NCI-H1694 (cell line): ENCODE measurements at places on chromosomes 1 and 21.

GRCh38 chr1:47147047-47147785 is 10.0 kb downstream of the CYP4A22 start:
- no peak for DNase-seq

- no peak for DNase-seq
Measured at GRCh38 chr1:10177876-10178275, 32.5 kb upstream of the KIF1B start.

GRCh38 chr1:153616144-153616916 is at the start of gene S100A14:
TSS of gene S100A14 (minus strand) at chr1:153616325. CDS start at chr1:153615858, 467 bp downstream.
- DNase-seq, result no peak

- DNase-seq, result no peak
Measured at GRCh38 chr21:44408226-44408625, 47.1 kb upstream of the LRRC3 start.

GRCh38 chr1:239337799-239338430 is 48.5 kb upstream of the CHRM3 start:
- DNase-seq, result no peak

DNA sequence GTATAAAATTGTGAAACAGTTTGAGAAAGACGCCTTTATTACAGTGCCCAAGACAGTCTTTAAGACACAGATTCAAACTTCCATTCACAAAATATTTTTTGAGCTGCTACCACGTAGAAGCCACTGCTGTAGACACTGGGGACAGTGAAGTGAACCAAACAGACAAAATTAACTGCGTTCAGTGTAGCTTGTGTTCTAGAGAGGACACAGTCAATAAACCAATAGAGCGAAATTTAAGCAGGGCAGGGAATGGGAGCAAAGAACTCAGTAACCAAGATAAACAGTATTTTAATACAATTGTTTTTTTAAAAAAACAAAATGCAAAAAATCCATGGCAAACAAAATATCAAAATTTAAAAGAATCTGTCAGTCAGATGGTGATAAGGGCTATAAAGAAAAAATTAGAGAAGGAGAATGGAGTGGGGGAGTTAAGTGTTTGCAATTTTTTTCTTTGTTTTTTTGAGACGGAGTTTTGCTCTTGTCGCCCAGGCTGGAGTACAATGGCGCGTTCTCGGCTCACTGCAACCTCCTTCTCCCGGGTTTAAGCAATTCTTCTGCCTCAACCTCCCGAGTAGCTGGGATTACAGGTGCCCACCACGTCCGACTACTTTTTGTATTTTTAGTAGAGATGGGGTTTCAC is 719 bp upstream of the PARS2 start:
- no peak for DNase-seq

GRCh38 chr1:41622859-41623732 is 138.6 kb upstream of the EDN2 start:
- DNase-seq, result no peak

- no peak for DNase-seq
Measured at GRCh38 chr1:240084749-240085148, 6.9 kb upstream of the FMN2 start.

DNA sequence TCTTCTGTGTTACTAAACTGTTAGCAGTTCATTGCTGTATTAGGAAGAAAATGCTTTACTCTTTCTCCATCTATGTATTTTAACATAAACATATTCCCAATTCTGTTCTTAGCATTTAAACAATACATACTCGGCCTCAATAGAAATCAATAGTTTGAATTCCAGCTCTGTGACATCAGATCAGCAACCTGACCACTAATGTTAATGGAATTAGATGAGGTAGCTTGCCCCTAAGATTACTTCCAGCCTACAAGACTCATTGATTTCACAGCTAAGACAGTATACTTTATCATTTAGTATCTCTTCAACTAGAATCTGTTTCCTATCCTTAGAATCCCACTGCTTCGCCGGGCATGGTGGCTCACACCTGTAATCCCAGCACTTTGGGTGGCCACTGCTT is 38.9 kb downstream of the EPRS1 start:
- DNase-seq, result no peak

GRCh38 chr1:178388418-178389145 is 108.2 kb downstream of the CLEC20A start:
- DNase-seq, result no peak

GRCh38 chr1:38003261-38004250 is 1.8 kb downstream of the FHL3 start:
- no peak for DNase-seq

GRCh38 chr1:171740356-171740863 is 1.5 kb downstream of the VAMP4 start:
- DNase-seq, result no peak

DNA sequence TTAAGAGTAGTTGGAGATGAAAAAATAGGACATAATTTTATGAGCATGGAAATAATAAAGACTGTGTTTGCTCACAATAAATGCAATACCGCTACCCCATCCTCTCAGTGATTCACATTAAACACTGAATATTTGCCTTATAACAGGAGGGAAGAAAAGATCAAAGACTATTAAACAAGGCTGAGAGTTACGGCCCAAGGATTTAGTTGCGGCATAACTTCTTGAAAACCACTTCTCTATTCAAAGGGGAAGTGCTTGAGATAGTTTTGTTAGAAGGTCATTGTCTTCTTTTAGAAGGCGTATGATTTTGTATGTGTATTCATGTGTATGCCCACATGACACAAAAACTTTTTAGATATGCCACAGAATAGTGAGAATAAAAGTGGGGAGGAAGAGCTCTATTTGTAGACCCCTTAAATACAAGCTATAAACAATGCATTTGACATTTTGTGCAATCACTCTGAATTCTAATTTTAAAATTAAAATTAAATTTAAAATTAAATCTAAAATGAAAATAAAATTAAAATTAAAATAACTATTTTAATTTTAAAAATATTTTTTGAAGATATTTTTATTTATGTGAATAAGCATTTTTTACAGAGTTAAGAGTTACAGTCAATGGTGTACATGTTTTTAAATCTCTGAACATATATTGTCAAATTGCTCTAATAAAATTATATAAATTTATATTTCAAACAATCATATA is 986.6 kb upstream of the ADAMTS5 start:
- no peak for DNase-seq

DNA sequence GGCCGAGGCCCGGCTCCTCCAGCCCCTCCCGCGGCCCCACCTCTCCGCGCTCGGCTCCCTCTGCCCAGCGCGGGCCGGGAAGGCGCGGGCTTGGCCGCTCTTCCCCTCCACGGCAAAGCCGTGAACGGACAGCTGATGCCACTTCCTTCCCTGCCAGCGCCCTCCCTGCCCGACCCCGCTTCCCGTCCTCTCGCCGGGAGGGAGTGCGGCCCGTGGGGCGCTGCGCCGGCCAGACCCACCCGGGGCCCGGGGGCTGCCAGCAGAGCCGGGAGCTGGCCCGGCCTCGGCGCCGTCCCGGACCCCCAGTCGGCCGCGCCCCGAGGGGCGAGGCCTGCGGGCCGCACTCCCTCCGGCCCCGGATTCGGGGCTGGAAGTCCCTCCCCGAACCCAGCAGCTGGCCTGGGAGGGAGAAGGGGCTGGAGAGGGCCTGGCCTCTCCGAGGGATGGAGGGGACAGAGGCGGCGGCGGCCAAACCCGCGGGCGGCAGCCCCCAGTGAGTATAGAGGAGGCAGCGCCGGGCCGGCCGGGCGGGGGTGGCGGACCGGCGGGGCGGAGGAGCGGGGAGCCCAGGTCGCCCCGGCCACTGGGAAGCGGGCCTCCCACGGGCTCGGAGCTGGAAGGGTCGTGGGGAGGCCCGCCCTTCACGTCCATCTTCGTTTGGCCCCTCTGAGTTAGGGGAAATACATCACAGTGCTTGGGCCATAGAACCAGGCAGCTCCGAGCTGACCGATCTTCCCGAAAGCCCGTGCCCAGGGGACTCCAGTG is at the start of gene KIAA1614:
TSS of gene KIAA1614 (plus strand) at position 97 of the 765 bp plus-strand sequence. CDS start at position 444, 347 bp downstream.
- DNase-seq, result no peak

- no peak for DNase-seq
Measured at GRCh38 chr1:21560916-21561638, 51.9 kb downstream of the ALPL start.

DNA sequence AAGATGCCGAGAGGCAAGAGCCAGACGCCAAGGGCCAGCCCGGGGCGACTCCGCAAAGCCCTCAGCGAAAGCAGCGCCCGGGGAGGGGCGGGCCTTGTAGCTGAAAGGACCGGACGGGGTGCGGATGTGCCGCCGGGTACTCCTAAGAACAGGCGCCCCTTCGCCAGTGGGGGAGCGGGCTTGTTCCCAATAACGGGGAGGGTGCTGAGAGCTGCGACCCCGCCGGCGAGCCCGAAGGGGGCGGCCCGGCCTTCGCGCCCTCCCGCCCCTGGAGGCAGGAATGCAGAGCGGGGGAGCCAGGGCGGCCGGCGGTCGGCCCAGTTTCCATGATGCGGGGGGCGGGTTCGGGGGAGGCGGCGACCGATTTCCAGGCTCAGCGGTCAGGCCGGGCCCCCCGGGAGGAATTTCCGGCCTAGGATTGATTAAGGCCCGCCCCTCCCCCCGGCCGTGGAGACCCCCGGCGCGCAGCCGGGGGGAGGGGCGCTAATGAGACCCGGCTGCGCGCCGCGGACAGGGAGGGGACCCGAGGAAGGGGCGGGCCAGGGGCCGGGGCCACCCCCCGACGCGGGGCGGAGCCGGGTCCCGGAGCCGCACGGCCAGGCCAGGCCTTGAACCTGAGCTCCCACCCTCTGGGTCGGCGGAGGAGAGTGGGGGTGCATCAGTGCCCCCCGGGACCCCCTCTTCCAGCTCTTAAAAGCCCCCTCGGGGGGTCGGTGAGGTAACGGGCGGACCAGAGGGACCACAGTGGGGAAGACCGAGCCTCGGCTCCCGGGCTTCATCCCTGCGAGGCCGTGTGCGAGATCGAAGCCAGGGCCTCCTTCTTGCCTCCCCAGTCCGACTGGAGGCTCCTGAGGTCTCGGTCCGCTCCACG is 898 bp upstream of the TMEM200B start:
- DNase-seq, result no peak

DNA sequence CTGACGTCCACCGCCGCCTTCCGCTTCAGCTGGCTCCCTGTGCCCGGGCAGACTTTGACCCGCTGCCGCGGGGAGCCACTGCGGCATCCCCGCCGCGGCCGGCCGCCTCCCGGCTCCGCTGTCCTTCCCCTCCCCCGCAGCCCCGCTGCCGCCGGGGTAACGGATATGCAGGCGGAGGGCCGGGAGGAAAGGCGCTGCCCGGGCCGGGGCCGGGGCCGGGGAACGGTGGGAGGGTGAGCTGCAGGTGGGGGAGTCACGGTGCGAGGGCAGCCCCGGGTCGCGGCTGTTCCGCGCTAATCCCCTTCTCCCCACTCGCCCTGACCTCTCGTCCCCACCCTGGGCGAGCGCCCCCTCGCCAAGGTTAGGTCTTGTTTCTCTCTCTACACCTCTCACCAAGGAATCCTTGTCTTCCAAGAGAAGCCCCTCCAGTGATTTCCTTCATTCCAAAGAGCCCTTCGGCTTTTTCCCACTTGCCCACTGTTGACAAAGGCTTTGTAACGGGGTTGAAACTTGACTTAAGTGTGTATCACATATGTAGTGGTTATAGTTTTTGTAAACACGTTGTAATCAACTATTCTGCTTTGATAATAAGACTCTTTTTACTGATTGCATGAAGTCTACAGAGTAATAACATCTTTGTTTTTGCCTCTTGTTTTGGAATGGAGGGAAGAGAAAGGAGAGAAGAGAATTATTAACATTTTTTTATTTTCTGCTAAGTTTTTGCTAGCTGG is 669 bp downstream of the XPR1 start:
- peak; percentile 16 for DNase-seq

GRCh38 chr1:183699616-183700160 is 46.6 kb upstream of the APOBEC4 start:
- no peak for DNase-seq

GRCh38 chr1:32962248-32962896 is 2.2 kb downstream of the RNF19B start:
- no peak for DNase-seq

- no peak for DNase-seq
Measured at GRCh38 chr1:231919239-231919885, 292.8 kb downstream of the DISC1 start.

GRCh38 chr1:195188821-195189220 is 1419.4 kb downstream of the KCNT2 start:
- no peak for DNase-seq

- no peak for DNase-seq
Measured at GRCh38 chr21:39080366-39080765, 102.9 kb downstream of the PSMG1 start.

DNA sequence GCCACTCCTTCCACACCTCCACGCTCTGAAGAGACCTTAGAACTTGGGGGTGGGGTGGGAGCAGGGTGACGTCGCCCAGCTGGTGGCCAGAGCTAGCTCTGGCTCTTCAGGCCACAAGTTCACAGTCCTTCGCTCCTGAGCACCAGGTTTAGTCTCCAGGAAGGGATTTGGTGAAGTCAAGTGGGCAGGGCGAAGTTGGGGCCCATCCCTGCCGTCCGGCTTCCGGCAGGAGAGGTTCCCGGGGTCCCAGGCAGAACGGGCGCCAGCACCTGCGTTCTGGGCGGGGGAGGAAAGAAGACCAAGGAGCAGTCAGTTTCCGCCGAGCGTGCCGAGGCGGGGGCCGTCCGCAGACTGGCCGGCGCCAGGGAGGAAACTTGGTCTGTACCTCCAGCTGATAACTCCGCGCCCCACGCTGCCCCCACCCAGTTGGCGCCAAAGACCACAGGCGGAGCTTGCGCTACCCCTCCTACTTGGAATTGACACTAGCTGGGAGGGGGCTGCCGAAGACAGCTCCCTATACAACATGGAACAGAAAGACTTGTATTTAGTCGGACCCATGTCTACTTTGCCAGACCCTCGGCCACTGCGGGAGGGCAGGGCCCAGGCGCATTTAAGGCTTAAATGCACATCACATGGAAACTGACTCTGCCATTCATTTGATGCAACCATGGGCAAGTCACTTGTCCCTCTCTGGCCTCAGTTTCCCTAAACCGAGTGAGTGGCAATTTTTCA is 995 bp downstream of the ID3 start:
- no peak for DNase-seq

GRCh38 chr21:26140164-26140579 is 30.4 kb downstream of the APP start:
- DNase-seq, result no peak

DNA sequence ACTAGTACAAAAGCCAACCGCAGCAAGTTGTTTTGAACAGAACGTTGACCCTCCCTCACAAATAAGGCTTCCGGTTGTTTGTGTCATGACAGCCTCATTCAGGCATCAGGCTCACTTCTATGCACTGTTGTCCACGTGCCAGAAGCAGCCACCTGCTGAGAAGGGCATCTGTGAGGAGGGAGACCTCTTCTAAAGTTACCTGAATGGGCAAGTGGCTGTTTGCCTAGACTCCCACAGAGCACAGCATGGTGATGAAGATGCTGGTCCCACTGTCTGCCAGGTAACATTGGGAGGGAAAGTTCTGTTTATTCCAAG is 176.1 kb downstream of the CLIC6 start:
- DNase-seq, result no peak

DNA sequence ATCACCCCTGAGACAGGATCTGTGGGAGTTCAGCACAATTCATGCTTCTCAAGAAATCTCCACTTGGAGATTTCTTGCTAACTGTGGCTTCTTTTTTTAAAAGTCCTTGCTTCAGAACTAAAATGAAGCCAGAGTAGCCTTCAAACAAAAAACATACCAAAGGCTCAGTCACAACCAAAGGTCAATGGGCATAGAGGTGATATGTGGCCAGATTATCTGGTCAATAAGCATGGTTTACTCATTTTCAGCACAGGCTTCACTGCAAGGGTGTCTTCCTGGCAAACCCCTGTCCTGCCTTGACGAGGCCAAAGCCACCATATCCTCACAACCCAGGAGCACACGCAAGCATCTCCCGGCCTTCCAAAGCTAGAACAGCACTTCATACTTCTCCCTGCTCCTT is 11.2 kb upstream of the SPRR4 start:
- no peak for DNase-seq

GRCh38 chr1:57424231-57425027 is 569 bp upstream of the DAB1 start:
- peak; percentile 50 for DNase-seq
